ENCODE measurements at places on chromosomes 16 and 17.

DNA sequence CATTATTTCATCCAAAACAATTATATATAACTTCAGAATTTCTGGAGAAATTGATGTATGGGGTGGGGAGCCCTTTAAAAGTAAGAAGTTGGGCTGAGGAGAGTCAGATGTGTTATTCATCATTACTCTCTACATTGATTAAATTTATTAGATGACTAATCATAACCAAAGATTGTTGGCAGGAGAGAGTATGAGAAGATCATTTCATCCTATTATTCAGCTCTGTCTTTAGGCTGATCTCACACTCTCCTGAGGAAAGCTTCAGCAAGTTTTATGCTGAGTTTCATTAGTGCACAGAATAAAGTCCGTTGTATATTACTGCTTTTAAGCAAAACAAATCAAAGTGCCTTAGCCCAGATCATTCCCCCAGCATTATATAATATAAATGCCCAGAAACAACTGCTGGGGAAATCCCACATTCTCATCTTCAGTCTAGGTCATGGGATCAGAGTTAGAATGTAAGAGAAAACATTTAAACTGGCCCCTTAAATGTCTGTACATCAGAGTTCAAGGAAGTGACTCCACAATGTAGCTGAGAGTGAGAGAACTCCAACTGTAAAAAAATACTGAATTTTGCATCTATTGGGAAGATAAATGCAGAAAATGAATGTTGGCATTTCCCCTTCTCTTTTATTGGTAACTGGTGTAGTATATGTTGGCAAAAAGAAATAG, 130.1 kb upstream of the HLF start:
- no peak for DNase-seq

DNA sequence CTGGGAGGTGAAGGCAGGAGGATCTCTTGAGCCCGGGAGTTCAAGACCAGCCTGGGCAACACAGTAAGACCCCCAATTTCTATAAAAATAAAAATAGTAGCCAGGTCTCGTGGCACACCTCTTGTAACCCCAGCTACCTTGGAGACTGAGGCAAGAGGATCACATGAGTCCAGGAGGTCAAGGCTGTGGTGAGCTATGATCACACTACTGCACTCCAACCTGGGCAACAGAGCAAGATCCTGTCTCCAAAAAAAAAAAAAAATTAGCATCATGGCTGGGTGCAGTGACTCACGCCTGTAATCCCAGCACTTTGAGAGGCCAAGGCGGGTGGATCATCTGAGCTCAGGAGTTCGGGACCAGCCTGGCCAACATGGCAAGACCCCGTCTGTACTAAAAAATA, 6.7 kb upstream of the CBX2 start:
- DNase-seq, result no peak

DNA sequence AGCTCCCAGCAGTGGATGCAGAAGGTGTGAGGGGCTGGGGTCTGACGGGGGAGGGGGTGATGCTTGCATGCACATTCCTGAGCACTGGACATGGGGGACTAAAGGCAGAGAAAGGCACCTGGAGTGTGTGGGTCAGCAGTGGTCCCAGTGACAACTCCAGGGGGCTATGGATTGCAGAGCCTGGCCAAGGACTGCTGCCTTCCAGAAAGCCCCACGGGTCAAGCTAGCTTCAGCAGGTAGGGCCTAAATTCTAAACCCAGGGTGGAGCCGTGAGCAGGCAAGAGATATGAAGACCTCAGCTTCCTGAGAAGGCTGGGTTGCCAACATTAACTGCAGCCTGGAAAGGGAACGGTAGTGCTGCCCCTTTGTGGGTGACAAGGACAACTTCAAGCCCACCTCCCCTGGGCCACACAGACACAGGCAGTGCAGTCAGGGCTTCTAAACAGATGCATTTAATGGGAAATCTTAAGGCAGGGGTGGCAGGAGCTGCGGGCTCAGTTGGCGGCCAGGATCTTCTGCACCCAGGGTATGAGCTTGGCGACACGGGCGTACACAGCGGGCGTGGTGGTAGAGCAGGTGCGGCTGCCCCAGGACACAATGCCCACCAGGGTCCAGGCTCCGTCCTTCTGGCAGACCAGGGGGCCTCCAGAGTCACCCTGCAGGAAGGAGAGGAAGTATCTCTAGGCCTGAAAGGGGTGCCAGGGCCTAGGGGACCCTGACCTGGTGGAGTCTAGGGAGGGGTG, 3.1 kb downstream of the CTRB2 start:
- no peak for DNase-seq

DNA sequence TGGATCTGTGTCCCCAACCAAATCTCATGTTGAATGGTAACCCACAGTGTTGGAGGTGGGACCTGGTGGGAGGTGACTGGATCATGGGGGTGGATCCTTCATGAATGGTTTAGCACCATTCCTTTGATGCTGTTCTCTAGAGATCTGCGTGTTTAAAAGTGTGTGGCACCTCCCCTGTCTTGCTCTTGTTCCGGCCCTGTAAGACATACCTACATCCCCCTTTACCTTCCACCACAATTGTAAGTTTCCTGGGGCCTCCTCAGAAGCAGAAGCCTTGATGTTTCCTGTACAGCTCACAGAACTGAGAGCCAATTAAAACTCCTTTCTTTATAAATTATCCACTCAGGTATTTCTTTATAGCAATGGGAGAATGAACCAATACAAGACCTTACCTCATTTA, 257.7 kb downstream of the XYLT1 start:
- DNase-seq, result no peak

DNA sequence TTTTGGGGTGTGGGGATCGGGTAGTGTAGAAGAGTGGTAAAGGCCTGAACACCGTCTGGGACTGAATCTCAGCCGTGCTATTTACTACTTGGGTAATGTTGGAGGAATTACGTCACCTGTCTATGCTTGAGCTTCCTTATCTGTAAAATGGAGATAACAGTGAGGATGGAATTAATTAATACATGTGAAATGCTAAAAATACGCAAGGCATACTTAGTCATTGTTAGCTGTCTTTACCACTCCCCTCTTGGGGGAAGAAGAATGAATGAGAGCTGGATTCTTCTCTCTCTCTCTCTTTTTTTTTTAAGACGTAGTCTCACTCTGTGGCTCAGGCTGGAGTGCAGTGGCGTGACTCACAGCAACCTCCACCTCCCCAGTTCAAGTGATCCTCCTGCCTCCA, 41.1 kb upstream of the TANGO6 start:
- no peak for DNase-seq
